ENCODE measurements at places on chromosomes 16 and 17.
A peak's percentile ranks its signal among the peaks of the same experiment; 100 is the strongest.

GRCh38 chr17:58232707-58233156 lies 5.7 kb upstream of the LPO start:
- no peak for DNase-seq

- no peak for DNase-seq
Measured at GRCh38 chr16:75217389-75217851, 1.4 kb upstream of the CTRB1 start.

DNA sequence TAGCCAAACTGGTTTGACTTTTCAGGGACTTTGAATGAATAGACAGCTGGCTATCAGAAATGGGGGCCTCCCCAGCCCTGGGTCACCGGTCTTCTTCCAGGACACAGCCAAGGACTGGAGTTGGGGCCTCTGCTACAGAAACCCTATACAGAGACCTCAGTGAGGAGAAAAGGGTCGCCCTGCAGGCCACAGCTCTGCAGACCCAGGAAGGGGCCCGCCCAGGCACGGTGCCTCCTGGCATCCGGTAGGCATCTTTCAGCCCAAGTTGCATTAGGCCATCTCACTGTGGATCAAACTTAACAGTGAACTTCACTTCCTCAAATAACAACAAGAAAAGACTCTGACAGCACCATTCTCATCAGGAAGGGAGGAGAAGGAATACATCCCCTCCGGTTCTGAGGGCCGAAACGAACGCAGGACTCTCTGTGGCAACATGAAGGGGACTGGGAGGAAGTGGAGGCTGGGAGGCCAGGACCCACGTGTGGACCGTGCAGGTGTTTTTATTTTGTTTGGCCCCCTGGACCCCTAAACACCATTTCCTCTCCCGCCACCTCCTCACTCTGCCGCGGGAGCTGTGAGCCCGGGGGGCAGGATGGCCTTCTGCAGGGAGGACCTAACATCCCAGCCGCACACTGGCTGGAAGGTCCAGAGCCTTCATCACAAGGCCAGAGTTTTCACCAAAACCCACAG lies 7.2 kb downstream of the SLC38A10 start:
- no peak for DNase-seq

DNA sequence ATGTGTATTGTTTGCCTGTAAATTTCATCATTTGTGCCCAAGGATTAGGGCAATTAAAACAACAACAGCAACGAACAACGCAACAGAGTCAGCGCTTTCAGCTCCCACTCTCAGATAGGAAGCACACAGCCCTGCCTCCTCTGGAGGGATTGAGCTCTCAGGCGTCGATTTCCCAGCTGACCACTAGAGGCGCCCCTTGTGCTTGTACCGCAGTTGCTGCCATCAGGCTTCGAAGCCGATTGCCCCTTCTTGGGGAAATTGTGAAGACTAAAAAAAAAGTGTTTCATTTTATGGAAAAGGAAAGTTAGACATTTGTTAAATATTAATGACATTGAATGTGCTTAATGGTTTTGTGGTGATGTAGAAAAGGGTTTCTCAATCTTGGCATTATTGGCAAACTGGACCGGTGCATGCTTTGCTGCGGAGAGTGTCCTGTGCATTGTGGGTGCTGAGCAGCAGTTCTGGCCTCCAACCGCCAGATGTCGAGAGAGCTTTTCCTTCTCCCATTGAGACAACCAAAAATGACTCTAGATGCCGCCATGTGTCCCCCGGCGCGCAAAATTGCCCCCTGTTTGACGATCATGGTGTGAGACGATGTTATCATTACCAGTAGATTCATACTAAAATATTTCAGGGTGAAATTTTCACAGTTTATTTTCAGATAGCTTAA lies 650.4 kb upstream of the RBFOX1 start:
- DNase-seq: no peak

DNA sequence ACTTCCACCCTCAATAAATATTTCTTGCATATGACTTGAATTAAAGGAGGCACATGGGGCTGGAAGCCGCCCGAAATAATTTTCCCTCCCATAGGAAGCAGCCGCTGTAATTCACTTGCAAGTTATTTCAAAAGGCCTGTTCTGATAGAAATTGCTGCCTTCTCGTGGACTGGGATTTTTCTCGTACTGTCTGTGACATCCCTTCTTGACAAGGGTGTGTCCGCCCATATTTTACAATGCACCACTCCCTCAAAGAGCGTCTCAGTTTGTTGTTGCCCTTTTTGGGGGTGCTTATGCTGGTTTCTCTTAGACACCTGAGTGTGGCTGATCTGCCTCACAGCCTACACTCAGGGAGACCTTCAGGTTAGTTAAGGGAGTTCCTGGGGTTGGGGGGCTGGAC lies 160.0 kb downstream of the MSI2 start:
- DNase-seq: no peak

DNA sequence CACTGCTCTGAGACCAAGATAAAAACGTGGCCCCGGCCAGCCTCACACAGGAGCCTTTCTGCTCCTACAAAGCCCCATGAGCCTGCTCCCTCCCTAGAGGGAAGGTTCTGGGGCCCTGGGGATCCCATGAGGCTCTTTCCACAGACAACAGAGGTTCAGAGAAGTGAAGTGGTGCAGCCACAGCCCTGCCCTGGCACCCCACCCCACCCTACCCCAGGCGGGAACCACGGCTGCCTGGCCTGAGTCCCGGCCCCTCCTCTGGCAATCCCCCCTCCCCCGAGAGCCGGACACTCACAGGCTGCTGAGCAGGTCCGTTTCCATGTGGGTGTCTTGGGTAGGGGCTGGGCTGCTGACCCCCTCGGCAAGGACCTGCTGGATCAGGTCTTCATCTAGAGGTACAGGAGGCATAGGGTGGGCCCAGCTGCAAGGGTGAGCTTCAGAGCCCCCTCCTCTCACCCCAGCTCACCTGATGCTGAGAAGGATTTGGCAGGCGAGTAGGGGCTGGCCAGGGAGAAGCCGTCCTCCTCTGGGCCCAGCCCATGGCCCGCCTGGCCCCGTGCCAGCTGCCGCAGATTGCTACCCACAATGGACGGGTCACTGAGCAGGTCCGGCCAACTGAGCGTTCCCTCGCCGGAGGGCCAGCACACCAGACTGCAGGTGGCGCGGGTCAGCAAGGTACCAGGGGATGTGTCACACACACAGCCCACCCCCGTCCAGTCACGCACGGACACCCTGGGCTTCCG lies 38.7 kb downstream of the PKD1 start:
- no peak for DNase-seq

DNA sequence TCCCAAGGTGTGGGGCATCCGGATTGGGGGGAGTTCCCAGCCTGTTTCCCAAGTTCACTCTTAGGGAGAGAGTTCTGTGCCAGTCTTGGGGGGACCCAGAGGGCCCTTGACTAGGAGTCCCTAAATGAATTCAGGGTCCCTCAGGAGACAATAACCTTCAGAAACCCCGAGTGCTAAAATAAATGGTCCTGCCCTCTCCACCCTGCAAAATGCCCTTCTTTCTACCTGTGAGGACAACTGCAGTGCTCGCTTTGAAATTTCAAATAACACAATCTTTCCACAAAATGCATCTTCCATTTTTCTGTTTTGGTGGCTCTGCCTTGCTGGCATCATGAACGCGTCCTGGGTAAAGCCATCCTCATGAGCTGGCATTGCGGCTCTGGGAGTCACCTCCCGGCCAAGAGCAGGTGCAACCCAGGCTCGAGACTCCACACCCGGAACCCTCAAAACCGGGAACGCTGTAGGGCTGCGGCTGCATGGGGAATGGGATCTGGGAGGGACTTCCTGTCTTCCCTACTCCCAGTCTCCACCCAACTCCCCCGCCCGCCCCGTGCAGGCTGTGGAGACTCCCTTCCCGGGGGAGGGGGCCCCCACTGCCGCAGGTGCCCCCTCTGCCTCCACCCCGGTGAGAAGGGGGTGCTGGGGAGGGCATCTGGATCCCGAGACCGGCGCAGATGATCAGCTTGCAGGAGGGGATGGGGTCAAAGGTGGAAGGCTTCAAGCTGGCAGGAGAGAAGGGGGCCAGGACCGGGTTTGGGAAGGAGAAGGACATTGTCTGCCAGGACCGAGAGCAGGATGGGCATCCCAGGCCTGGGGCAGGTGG lies at the start of gene ZNF205:
ZNF205 (plus strand) TSS at position 529 of the 823 bp plus-strand sequence. CDS start 845 bp downstream, outside the sequence.
- DNase-seq: peak; percentile 85

DNA sequence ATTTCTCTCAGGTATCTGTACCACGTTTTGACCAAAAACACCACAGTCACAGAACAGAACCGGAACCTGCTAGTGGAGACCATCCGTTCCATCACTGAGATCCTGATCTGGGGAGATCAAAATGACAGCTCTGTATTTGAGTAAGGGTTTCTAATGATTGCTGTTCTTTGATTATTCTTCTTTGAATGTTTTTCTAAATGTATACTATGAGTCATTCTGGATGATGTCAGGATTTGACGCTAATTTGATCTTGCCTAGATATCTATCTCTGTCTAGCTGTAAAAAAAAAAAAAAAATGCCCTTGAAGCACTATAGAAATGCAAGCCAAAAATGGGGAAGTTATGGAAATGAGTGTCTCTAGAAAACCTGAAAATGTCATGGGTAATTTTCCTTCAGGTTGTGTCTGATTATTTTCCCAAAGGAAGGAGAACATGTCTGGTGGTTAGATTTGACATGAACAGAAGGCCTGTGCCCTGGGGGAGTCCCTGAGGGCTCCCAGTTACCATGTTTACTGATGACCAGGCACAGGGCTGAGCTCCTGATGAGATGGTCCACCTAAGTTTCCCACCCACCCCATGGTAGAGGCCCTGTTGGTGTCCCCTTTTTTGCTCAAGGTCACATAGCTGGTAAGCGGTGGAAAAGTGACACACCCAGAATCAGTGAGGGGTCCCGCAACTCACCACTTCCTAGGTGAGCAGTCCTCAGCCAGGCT lies 13.6 kb downstream of the CLEC16A start:
- peak; percentile 53 for DNase-seq

DNA sequence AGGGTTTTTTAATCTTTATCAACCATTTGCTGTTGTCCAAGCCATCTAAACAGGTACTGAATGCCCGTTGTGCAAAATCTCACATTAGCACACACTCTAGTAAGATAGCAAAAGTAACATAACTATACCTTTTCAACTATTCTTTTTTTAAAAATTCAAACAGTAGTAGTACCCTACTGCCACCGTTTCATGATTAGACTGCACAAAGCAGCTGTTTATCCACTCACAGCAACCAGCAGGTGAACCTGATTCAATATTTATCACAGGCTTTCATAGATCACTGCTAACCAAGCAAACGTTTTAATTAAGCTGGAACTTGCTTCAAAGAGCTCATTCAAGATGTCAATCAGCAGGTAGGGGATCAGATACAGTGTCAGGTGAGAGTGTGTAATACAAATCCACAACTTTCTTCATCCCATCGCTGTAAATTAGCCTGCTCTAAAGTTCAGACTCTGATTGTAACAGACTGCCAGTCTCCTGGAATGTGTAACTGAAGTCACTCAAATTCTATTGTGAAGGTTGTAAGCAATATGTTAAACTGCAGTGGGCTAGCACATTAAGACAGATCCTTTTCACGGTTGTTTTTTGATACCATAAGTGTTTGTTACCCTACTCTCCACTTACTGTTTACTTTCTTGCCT lies 47.3 kb downstream of the BRIP1 start:
- no peak for DNase-seq

DNA sequence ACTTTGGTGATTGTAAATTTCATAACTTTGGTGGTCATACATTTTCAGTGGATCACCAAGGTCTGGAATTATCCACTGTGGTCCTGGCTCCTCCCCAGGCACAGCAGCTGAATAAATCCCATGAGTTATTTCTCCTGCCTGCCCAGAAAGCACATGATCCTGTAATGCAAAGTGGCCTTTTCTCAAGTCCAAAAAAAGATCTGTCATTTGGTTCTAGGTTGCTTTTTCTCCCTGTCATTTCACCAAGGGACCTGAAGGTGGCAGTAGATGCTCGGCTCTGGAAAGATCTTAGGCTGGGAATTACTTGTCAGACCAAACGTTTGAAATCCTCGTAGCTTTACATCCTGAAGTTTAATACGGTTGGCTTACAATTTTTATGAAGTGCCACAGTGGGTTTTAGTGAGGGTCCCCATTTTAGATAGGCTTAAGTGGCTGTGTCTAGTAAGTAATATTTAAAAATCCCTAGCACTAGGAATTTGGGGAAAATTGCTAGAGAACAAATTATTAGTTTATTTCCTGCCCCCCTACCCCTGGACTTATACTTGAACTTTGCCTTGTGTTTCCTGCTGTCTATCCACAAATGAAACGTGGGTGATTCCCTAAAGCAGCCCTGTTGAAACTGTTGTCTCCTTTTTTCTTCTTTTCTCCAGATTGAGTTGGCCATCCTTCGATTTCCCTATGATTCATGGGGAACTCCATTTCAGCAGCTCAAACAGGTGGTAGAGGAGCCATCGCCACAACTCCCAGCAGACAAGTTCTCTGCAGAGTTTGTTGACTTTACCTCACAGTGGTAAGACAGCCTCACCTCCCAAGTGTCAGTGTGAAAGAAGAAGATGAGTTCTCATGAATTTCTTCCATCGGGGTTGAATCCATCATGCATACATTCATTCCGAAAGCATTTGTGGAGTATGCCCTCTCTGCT lies 111.7 kb downstream of the MAP2K6 start:
- DNase-seq: peak; percentile 82

GRCh38 chr16:57019746-57020145 lies 30.4 kb downstream of the NLRC5 start:
- no peak for DNase-seq

- DNase-seq: no peak
Measured at GRCh38 chr17:676060-676700, 38.5 kb downstream of the VPS53 start.

DNA sequence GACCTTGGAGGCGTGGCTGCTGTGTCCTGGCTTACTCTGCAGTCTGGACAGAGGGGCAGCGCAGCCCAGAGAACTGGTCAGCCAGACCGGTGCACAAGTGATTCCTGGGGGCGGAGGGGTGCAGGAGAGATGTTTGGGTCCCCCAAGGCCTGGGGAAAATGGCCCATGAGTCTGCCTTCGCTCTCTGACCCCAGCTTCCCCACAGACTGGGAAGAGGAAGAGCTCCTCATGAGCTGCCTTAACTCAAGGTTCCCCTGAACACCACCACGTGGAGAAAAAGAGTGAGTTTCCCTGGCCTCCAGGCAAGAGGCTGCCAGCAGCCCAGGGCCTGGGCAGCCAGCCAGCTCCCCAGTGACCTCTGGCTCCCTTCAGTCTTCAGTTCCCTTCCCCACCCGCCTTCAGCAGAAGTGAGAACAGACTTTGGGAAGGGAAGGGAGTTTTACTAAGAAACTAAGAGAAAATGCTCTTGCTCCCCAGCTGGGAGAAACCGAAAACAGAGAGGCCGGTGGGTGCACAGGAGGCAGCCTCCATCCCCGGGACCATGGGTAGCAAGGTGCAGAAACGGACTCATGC lies 2.0 kb upstream of the C17orf99 start:
- DNase-seq: peak; percentile 71

All from adipocyte (in vitro differentiated cells).